Non-pigmented ciliary epithelial cell (primary cell): ENCODE measurements at places on chromosomes 12 and 14.

DNA sequence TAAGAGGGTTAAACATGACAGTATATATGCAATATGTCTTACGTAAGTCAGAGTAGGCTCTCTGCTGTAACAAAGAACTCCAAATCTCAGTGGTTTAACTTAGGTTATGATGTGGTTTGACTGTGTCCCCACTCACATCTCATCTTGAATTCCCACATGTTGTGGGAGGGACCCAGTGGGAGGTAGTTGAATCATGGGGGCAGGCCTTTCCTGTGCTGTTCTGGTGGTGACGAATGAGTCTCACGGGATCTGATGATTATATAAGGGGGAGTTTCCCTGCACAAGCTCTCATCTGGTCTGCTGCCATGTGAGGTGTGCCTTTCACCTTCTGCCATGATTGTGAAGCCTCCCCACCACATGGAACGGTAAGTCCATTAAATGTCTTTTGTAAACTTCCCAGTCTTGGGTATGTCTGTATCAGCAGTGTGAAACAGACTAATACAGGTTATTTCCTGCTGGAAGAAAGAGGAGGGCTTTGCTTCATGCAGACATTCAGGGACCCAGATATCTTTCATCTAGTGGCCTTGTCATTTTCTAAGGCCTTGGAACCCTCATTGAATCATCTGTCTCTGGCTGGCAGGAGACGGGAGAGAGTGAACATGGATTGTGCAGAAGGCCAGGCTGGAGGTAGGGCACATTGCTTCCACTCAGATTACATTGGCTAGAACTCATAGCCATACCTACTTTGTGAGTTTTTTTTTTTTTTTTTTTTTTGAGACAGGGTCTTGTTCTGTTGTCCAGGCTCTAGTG lies 96.1 kb downstream of the CRADD start:
- DNase-seq: no peak

DNA sequence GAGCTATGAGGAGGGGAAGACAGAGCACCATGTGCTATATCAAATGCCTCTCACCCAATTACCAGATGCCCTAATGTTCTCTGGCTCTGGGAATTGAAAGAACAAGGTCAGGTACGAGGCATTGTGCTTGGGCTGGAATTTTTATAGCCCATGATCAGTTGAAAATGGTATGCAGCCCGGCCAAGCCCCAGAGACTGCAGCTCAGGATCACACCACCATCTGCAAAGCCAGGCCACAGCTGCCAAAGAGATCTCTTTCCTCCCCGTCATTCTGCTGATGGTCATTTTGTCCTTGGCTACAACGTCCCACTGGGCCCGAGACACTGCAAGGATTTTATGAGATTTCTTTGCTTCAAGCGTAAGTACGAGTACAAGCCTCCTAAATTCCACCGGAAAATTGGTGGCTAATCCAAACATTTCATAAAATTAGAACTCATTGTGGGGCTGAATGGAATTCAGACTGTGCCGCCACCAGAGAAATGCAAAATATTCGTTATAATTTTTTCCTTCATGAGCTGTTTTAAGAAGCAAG lies 15.1 kb downstream of the NUAK1 start:
- DNase-seq: no peak

- DNase-seq: peak; percentile 73
Observed at GRCh38 chr12:7433276-7433822, 10.6 kb downstream of the CD163L1 start.

GRCh38 chr14:58751788-58752187 lies 114.0 kb downstream of the DACT1 start:
- no peak for DNase-seq

GRCh38 chr12:57993834-57994233 lies 52.5 kb downstream of the ATP23 start:
- DNase-seq: no peak

DNA sequence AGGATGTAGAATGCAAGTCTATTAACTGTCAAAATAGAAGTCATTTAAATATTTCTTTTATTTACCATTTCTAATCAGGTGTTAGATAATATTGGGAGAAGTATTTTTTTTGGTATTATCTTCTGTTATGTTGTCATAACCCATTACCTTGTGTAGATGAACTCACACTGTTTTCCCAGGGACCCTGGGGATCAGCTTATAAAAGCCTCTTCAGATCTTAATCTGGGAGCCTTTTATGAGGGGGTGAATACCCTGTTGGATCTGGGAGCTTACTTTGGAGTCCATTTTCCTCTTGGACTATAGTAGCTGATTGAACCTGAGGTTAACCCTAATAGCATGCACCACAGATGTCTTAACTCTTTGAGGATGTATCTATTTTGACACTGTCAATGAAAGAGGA lies 176.3 kb upstream of the ATP2B1 start:
- DNase-seq: no peak

DNA sequence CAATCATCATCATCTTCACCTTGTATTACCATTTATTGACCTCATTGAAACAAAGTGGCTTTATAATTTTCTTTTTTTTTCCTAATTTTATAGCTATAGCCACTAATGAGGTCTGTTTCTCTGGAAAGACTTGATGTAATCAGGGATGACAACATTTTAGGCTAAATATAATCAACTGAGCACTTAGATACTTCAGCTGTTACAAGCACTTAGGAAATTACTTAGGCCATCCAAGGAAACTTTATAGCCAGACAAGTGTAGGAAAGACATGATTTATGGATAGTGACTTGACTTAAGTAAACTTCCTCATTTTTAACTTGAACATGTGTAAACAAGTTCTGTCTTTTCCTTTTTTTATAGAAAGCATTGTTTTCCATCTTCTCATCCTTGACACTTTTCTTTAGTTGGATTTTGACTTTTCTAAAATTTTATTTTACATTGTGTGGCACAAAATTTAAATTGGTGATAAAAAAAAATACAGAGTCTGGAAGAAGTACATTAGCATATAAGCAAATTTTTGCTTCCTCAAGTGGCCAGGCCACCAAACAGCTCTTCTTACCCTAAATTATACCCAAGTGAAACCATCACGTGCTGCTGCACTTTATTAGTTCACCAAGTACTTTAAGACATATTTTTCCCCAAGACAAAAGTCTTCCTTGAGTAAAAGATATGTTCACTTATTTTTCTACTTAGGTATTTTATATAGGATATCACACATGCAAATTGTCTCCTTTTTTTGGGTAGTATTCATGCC lies 15.1 kb downstream of the CPNE8 start:
- no peak for DNase-seq

GRCh38 chr12:109558374-109559199 lies 14.7 kb downstream of the MMAB start:
- no peak for DNase-seq

- DNase-seq: peak; percentile 23
Observed at GRCh38 chr12:112937741-112938719, at the start of gene OAS3. OAS3 (plus strand) TSS chr12:112938474; CDS start chr12:112938531, 57 bp downstream.

DNA sequence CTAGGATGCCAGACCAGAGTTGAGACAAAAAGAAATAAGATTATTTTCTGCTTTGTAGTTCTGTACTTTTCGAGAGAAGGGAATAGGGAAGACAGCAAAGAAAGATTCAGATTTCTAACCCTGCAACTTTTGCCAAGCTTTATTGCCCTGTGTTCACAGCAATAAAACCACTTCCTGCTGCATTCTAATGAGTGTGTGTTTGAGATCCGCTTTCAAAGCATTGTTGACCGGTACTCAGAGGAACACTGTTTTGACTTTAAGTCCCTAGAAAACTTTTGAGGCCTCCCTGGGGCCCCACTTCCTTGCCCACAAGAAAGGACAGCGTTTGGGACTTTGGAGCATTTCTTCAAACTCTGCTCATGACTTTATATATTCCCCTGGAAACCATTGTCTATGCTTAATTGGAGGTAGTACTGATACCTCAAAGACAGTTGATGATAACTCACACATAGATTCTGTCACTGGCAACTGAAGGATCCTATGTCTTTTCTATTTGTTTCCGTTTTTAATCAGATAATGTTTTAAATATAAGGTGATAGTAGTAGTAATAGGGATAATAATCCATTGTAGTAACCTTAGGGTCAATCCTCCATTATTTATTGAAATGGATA lies 1.3 kb downstream of the RNASE6 start:
- DNase-seq: no peak

DNA sequence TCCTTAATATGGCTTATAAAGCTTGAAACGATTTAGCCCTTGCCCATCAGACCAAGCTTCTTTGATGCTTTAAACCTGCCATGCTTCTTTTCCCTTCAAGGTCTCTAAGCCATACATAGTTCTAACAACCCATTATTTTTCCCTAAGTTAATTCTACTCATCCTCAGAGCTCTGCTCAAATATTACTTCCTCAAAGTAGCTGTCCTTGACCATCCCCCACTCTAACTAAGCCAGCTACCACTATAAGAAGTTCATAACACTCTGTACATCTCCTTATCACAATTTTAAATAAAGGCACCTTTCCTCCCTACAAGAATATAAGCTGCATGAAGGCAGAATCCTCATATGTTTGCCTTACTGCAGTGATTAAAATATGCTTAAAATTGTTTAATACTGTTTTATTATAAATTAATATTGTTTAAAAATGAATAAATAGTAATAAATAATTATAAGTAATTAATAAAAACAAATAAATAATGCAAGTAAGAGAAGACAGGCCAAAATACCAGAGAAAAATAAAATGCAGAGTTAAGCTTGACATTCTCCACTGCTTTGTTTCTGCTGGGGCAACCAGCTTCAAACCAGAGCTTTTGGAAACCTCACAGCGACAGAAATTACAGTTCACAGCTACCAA lies 76.8 kb downstream of the NUMB start:
- no peak for DNase-seq

- no peak for DNase-seq
Observed at GRCh38 chr12:69351462-69352236, 3.5 kb downstream of the LYZ start.

DNA sequence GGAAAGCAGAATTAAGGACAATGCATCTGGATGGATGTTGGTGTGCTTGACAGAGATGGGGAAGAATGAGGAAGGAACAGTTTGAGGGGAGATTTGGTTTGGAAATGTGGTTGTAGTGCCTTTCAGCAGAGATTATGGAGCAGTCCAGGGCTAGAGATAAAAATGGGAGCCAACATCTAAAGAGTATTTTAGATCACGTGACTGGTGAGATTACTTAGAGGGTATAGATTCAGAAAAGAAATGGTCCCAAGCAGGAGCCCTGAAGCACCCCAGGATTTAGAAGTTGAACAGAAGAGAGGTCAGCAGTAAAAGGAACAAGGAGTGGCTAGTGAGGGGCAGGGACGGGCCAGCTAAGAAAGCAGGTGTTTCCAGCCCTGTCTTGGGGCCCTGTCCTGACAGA lies 29.6 kb downstream of the ZNF664 start:
- DNase-seq: no peak

DNA sequence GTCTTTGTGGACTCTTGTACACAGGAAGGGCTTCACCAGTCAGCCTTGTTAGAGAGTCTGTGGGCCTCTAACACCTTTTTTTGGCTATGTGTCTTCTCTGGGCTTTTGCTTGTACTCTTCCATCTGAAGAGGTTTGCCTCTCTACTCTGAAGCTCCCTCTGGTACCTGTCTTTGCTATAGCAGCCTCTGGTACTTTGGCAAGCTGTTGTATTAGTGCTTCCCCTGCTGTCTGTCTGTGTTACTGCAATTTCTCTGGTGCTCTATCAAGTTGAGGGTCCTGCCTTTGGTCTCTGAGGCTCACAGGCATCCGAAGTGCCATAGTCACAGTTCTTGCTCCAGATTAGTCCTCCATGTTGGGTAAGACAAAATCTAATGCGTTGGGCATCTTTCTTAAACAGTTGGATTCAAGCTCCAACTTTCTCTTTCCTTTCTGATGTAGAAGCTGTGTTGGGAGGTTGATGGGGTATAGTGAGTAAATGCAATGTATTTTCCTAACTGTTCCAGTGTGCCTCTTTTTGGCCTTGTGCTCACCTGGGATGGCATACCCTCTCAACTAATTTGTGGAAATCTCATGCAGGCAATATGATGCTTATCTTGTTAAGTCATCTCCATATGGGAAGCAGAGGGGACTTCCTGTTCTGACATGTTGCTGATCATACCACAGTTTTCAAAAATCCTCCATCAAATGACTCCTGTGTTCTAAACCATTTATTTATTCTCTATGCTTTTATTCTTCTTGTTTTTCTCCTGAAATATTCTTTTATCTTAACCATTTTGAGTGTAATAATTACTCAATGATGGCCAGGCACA lies 88.8 kb downstream of the ATF7IP start:
- DNase-seq: peak; percentile 4

DNA sequence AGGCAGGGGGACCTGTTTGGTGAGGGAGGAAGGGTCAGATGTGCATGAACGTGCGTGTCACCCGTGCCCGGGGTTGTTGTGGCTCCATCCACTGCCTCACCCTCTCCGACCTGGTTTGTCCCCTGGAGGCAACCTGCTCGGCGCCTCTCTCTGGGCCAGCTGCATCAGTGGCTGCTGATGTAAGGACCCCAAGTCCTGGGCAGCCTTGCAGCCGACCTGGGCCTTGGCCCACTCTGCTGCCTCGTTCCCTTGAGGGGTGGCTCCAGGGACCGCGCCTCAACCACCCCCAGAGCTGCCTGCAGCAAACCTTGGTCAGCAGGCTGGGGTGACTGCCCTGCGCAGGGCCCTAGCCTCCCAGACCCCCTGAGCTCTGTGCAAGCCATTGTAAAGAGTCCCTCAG lies 351.7 kb downstream of the TMEM121 start:
- DNase-seq: no peak

DNA sequence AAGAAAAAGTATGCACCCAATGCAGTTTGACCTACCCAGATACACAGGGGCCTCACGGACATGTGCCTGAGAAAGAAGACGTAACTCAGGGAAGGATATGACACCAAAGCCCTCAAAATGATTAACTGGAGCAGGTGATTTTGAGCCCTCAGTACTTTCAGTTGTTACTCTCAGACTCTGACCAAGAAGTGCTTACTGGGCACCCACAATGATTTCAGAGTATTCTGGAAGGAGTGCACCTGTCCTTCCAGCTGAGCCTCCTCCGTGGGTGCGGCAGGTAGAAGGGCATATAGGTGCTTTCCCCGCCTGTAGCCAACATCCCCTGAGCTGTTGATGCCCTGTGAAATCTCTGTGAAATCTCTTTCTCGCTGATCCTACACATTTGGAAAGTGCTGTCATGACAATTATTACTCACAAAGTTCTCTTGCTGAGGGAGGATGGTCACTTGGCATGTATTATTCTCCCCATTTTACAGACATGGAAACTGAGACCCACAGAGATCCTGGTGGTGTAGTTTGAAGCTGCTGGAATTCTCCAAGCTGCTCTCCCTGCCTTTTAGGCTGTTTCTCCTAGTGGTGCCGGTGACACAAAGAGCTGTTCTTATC lies 154.3 kb upstream of the CCND2 start:
- DNase-seq: no peak

DNA sequence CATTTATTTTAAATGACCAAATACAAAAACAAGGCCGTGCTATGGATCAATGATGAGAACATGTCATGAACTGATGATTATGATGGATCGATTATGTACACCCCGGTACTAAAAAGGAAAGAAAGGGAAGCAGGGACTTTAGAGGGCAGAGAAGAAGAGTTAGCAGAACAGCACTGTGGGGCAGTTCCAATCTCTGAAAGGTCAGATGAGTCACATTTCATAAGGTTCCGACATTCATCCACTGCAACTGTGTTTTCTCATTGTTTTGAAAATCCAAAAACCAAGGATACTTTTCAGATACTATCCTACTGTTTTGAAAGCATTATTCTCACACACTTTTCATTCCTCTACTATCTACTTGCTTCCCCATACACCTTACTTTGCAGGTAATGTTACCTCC lies 169.3 kb downstream of the STXBP6 start:
- DNase-seq: no peak

- no peak for DNase-seq
Observed at GRCh38 chr14:61591862-61592261, 103.5 kb upstream of the HIF1A start.

- no peak for DNase-seq
Observed at GRCh38 chr14:56094076-56094475, 24.1 kb upstream of the PELI2 start.

GRCh38 chr12:65876898-65877721 lies 52.8 kb downstream of the HMGA2 start:
- DNase-seq: no peak
